SJSA1 (cell line): ENCODE measurements at places on chromosomes 11 and 22. TPM values are rescaled to one million over a fixed set of nuclear protein-coding genes. Genes with fewer than 3 reads are reported as not detected.

Gene ADM
- total RNA-seq, result 6.2 and 9.2 TPM in 2 replicates

Gene GAL
- not detected in 2 replicates for total RNA-seq

Gene RIBC2
- not detected in 2 replicates for total RNA-seq

Gene TRIM48
- not detected in 2 replicates for total RNA-seq

Gene PRR33
- total RNA-seq, result not detected in 2 replicates

DNA sequence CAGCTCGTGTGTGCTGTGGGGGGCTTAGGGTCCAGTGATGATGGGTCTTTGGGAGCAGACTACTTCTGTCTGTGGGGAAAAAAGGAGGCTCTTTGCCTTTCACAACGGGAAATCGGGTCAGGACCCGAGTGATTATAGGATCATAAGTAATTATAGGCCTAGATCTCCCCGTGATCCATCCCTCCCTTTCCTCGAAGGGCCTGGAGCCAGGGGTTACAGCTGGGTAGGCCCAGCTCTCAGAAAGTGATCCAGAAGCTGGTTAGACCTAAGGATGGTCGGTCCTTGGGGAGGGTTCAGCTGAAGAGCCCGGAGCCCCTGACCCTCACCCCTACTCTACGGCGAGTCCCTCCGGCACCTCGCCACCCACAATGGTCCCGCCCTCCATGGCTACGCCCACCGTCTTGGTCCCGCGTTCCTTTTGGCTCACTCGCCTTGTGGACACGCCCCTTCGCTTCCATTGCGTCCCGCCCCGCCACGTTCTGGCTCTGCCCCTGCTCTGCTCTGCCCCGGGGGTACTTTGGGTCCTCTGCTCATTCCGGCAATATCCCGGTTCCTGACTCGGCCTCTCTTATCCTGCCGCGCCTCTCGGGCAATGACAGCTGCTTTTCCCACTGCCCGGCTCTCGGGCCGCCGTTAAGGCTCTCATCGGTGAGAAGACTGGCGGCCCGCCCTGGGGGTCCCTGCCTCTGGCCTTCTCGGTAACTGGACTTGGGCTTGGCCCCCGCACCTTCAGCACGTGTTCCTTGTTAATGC lies 5.0 kb downstream of the IGSF22 start:
- no peak overlapping the region for H3K27ac ChIP-seq
- no peaks in the 10 kb centered on the region for H3K36me3 ChIP-seq
- no peaks in the 10 kb centered on the region for H3K27me3 ChIP-seq

GRCh38 chr11:35305670-35306382 lies 113.5 kb downstream of the SLC1A2 start:
- no peak overlapping the region for H3K27ac ChIP-seq
- no peaks in the 10 kb centered on the region for H3K27me3 ChIP-seq
- DNase-seq, result no peak
- H3K36me3 ChIP-seq, result no peaks in the 10 kb centered on the region
- H3K4me1 ChIP-seq, result peaks cover 28% of the 10 kb centered on the region
- H3K4me3 ChIP-seq, result no peak overlapping the region

- H3K36me3 ChIP-seq, result peaks cover 12% of the 10 kb centered on the region; the same call in 1 of the 2 replicates
- H3K27ac ChIP-seq, result peak overlapping the region; percentile 85
- H3K27me3 ChIP-seq, result no peaks in the 10 kb centered on the region
- H3K4me1 ChIP-seq, result peaks cover 50% of the 10 kb centered on the region
- DNase-seq, result no peak
- no peak overlapping the region for H3K4me3 ChIP-seq
Measured at GRCh38 chr22:26549902-26550497, 37.7 kb upstream of the TFIP11 start.

GRCh38 chr22:35852076-35852475 lies 134.4 kb downstream of the APOL5 start:
- DNase-seq, result no peak
- no peaks in the 10 kb centered on the region for H3K27me3 ChIP-seq
- H3K4me3 ChIP-seq, result no peak overlapping the region
- no peak overlapping the region for H3K27ac ChIP-seq

DNA sequence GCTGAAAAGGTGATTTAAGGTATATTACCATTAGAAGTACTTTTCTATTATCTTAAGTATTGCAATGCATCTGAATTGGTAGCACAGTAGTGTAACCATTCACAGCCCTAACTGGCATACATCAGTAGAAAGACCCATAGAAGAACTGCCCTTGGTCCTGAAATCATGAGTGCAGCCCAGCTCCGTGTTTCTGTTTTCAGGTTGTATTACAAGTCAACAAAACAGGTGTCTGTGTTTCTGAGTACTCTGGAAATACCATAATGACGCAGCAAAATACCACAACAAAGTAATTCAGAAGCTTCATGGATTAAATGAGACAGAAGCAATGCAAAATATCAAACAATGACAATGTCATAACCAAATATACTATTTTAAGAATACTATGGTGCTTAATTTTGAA lies 226.3 kb downstream of the OPCML start:
- H3K27ac ChIP-seq, result no peak overlapping the region
- H3K36me3 ChIP-seq, result no peaks in the 10 kb centered on the region
- DNase-seq, result no peak
- H3K27me3 ChIP-seq, result no peaks in the 10 kb centered on the region
- no peak overlapping the region for H3K4me3 ChIP-seq

DNA sequence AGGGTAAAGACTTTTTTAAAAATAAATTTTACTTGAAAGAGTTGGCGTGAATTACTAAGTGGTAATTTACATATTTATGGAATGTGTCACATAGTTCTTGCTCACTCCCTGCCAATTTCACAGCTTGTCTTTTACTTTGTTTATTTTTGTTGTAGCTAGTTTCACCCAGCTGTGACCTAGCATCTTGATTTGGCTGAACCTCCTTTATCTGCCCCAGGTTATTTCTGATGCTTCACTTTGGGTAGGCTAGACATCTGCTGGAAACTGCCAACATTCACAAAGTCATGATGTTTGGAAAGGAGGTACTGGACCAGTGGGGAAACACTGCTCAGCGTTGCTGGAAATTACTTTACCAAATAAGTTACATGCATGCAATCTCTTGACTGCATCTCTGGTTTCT lies 1676.0 kb upstream of the RAG2 start:
- H3K4me3 ChIP-seq, result no peak overlapping the region
- no peaks in the 10 kb centered on the region for H3K4me1 ChIP-seq
- no peak overlapping the region for H3K27ac ChIP-seq
- no peaks in the 10 kb centered on the region for H3K27me3 ChIP-seq
- DNase-seq, result no peak
- H3K36me3 ChIP-seq, result no peaks in the 10 kb centered on the region

- H3K27me3 ChIP-seq, result no peaks in the 10 kb centered on the region
- H3K27ac ChIP-seq, result no peak overlapping the region
- no peak for DNase-seq
- no peak overlapping the region for H3K4me3 ChIP-seq
- H3K4me1 ChIP-seq, result no peaks in the 10 kb centered on the region
- H3K36me3 ChIP-seq, result no peaks in the 10 kb centered on the region
Measured at GRCh38 chr22:49301398-49302149, 526.1 kb downstream of the BRD1 start.

DNA sequence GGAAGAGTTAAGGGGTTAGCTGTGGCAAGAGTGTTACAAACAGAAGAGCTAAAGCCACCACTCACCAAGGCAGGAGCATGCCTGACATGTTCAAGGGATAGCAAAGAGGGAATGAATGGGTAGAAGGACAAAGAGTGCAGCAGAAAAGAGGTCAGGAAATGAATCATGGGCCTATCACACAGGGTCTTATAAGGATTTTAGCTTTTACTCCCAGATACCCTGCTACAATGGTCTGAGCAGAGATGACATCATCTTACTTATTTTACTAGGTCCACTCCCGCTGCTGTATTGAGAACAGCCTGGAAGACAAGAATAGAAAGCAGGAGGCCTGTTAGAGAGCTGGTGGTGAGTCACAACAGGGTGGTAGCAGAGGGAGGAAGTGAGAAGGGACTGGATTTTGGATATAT lies 9.8 kb downstream of the TRAF6 start:
- peaks cover 15% of the 10 kb centered on the region for H3K4me1 ChIP-seq
- H3K36me3 ChIP-seq, result peaks cover 48% of the 10 kb centered on the region
- DNase-seq, result peak; percentile 88
- H3K27ac ChIP-seq, result peak overlapping the region; percentile 51
